Stimulated activated CD8-positive, alpha-beta memory T cell treated with anti-CD3 and anti-CD28 coated beads, Interleukin-7, amount 100 ng/mL, for 4 hours (primary cell): ENCODE measurements at places on chromosomes 3 and 15.

DNA sequence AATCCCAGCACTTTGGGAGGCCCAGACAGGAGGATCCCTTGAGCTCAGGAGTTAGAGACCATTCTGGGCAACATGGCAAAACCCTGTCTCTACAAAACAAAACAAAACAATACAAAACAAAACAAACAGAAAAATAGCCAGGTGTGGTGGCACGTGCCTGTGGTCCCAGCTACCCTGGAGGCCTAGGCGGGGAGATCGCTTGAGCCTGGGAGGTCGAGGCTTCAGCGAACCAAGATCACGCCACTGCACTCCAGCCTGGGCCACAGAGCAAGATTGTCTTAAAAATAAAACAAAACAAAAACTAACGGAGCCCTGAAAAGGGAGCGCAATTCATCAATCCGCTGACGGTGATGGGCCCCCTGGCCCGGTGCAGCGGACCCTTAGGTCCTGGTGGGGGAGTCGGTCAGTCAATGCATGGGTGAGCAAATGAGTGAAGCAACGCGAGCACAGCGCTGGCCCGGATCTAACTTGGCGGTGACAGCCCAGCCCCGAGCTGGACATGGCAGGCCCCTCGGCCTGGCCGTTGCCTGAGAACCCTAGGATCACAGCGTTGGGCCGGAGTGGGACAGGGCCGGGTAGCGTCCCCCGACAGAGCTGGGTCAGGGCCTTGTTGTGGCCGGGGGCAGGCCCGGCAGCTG lies 52.4 kb upstream of the BLM start:
- no peak for DNase-seq

- no peak for DNase-seq
These were observed 714.8 kb downstream of the FHIT start for GRCh38 chr3:60536420-60536819.

- no peak for DNase-seq
These were observed 26.4 kb downstream of the LARS2 start for GRCh38 chr3:45414823-45415222.

DNA sequence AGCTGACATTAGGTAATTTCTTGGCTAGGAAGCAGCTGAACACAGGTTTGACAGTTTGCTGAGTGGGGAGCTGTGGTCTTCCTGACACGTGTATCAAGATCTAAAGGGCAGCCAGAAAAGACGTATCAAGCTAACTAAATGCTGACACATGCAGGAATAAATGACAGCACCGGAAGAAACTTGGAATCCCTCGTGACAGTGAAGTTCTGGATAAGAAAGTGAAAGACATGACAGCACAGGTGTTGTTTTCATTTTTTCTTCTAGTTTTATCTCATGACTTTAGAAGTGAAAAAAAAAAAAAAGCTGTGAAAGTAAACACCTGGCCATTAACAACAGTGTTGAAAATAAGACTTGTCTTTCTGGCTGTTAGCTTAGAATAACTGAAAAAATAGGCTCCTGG lies 48.7 kb downstream of the FGF7 start:
- no peak for DNase-seq

GRCh38 chr3:194930377-194931204 lies 244.9 kb downstream of the FAM43A start:
- DNase-seq = no peak

GRCh38 chr15:74817370-74817737 lies 4.7 kb downstream of the LMAN1L start:
- no peak for DNase-seq

GRCh38 chr15:57703387-57703786 lies 3.1 kb upstream of the POLR2M start:
- no peak for DNase-seq
